Activated CD4-positive, alpha-beta T cell treated with anti-CD3 and anti-CD28 coated beads, Interleukin-2, amount 10 ng/mL, durations not matched to agents 7 days and 5 days (primary cell): ENCODE measurements at places on chromosomes 6 and 20. TPM values are rescaled to one million over a fixed set of nuclear protein-coding genes. Genes with fewer than 3 reads are reported as not detected.

- H3K27ac ChIP-seq: no peak overlapping the region
- H3K4me3 ChIP-seq: no peak overlapping the region
- DNase-seq: no peak
- H3K4me1 ChIP-seq: no peaks in the 10 kb centered on the region
- peaks cover 8% of the 10 kb centered on the region for H3K27me3 ChIP-seq
Observed at GRCh38 chr20:19706463-19706862, 51.6 kb upstream of the RIN2 start.

DNA sequence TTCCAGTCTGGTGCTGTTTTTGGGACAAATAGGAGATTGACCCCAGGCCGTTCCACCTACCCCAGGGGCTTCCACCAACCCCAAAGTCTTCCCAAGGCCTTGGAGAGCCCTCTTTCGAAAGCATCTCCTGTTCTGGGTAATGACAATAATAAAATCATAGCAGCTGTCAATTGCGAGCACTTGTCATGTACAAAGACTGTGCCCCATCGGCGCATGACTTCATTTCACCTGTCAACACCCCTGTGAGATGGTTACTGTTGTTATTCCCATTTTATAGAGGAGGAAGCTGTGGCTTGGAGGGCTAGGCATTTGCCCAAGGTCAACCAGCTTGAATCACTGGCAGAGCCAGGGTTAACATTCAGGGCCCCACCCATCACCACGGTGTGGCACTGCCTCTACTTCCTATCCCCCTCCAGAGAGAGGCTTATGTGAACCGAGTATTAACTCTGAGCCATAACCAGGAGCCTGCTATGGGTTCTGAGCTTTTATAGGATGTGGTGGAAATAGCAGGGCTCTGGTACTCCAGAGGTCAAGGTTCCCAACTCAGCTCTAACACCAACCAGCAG, 51.2 kb downstream of the HNF4A start:
- no peaks in the 10 kb centered on the region for H3K36me3 ChIP-seq
- H3K27ac ChIP-seq: peak overlapping the region; percentile 39
- H3K4me1 ChIP-seq: no peaks in the 10 kb centered on the region
- no peak for DNase-seq

AVP gene
- total RNA-seq: not detected

TMEM170B gene
- 0.81 TPM for total RNA-seq

GRCh38 chr20:1618479-1618878, 1.3 kb downstream of the SIRPB1 start:
- H3K27me3 ChIP-seq: no peaks in the 10 kb centered on the region
- H3K36me3 ChIP-seq: peaks cover 27% of the 10 kb centered on the region
- no peak overlapping the region for H3K27ac ChIP-seq
- H3K4me3 ChIP-seq: no peak overlapping the region
- peaks cover 49% of the 10 kb centered on the region for H3K4me1 ChIP-seq
- no peak for DNase-seq

MEI4 gene
- total RNA-seq: not detected

- H3K36me3 ChIP-seq: no peaks in the 10 kb centered on the region
- H3K4me3 ChIP-seq: no peak overlapping the region
- H3K27me3 ChIP-seq: peaks cover 9% of the 10 kb centered on the region
- DNase-seq: no peak
Observed at GRCh38 chr6:108793516-108794251, 54.5 kb upstream of the ARMC2 start.

DNA sequence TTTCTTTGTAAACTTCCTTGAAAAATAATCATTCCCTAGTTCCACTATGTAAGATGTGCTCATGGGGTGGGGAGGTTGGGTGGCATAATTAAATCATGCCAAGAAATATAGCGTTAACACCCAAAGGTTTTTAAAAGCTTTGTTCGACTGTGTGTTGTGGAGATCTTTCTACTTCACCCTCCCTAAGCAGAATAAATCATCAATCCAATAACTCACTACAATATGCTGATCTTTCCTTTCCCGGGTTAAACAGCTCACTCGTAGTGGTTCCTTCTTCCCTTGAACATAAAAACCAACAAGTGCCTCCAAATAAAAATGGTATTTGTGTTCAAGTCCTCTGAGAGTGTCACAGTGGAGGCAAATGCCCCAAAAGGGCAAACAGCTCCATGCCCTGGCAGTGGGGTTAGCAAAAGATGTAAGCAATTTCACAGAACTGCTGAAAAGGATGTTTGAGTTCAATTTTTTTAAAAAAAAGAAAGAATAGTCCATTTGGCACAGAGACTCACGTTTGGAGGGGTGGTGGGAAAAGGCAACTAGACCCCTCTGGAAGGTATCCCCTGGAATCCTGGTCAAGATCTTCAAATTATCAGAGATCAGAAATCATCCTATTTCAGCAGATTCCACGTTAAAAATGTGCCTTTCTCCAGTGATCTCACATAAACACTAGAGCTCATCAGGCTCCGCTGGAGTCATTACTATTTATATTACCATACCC, 99.1 kb downstream of the TFAP2A start:
- H3K4me3 ChIP-seq: no peak overlapping the region
- no peaks in the 10 kb centered on the region for H3K4me1 ChIP-seq
- H3K27ac ChIP-seq: no peak overlapping the region
- DNase-seq: no peak

CYP21A2 gene
- not detected for total RNA-seq

- H3K4me1 ChIP-seq: no peaks in the 10 kb centered on the region
- H3K36me3 ChIP-seq: no peaks in the 10 kb centered on the region
- no peak overlapping the region for H3K4me3 ChIP-seq
- DNase-seq: no peak
- no peak overlapping the region for H3K27ac ChIP-seq
Observed at GRCh38 chr6:140827593-140827992, 1305.1 kb upstream of the GJE1 start.

DNA sequence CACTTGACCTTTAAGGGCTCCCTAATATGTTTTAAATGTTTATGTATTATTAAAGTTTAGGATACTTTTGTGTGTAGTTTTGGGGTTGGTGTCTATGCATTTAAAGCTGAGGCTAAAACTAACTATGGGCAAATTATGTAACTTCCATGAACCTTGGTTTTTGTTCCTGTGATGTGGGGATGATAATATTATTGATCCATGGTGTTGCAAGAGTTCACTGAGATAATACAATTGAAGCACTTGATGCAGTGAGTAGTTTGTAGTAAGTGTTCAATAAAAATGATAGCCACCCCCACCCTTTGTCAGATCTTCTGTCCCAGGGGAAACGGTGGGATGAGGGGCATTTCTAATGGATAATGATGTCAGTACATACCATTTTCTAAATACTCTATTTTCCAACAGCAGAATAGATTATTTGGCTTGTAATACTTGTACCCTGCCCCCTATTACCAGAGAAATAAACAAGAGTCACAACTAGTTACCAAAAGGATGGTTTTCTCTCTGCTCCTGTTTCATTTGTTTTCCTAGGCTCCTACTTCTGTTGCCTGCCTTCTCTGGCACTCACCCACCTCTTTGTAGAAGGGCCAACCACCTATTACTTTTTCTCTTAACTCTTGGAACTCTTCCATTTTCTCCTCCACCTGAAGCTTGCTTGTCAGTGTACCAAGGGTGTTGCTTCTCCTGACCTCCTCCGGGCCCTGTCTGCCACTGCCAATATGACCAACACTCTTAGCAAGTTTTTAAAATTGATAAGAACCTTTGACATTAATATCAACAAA, 97.9 kb downstream of the RCAN2 start:
- DNase-seq: no peak
- H3K4me3 ChIP-seq: no peak overlapping the region
- H3K27ac ChIP-seq: no peak overlapping the region
- H3K4me1 ChIP-seq: no peaks in the 10 kb centered on the region

DNA sequence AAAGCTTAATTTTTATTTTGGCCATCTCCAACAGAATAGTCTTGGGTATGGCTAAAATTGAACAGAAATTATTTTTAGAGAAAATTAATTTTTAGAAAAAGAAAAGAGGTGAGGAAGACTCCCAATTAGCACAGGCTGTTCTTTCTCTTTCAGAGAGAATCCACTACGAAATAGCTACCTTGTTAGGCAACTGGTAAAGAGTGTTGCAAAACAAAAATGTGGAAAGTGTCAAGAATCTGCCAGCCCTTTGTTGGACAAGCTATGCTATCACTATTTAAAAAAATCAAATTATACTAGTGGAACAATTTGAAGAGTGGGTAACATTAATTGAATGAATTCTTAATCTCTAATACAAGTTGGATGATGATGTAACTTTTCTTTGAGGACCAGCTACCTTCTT, 19.2 kb upstream of the ZSCAN9 start:
- H3K27me3 ChIP-seq: peaks cover 70% of the 10 kb centered on the region
- no peak overlapping the region for H3K4me3 ChIP-seq
- H3K36me3 ChIP-seq: peaks cover 10% of the 10 kb centered on the region
- H3K27ac ChIP-seq: no peak overlapping the region

- H3K36me3 ChIP-seq: peaks cover 17% of the 10 kb centered on the region
- no peak overlapping the region for H3K27ac ChIP-seq
- H3K27me3 ChIP-seq: no peaks in the 10 kb centered on the region
- no peak for DNase-seq
- no peak overlapping the region for H3K4me3 ChIP-seq
- peaks cover 20% of the 10 kb centered on the region for H3K4me1 ChIP-seq
Observed at GRCh38 chr6:44105993-44106740, 21.1 kb downstream of the MRPL14 start.

DNA sequence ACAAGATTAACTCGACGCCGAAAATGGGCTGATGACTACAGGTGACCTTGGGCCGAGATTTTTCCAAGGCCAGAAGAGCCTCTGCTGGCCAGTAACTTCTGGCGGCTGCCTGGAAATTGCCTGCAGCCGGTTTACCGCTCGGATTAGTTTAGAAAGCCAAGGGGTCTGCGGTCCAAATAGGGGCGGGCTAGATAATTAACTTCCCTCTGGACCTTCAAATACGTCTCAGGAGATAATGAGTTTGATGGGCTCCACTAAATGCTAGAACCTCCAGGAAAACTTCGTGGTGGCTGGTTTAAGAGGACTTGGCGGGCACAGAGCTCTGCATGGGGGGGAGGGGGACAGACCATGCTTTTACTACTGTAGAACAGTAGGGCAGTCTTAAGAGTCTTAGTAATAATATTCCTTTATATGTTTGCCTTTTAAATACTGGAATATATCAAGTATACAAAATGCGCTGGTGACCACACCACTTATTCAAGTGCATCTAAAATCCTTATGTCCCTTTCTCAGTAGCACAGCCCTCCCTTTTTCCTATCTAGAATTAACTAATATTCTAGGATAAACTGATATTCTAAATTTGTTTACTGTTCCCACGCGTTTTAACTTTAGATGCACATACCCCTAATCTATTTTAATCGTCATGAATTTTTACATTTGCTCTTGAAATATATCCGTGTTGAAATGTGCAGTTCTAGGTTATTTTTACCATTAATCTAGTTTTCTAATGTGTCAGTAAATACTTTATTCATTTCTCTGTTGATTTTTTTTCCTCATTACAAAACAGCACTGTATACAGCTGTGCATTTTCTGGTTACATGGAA, 107.5 kb upstream of the PRSS16 start:
- peaks cover 60% of the 10 kb centered on the region for H3K4me1 ChIP-seq
- peak overlapping the region; percentile 99 for H3K27ac ChIP-seq
- no peaks in the 10 kb centered on the region for H3K27me3 ChIP-seq
- H3K36me3 ChIP-seq: peaks cover 34% of the 10 kb centered on the region

SAMD5 gene
- total RNA-seq: not detected

GRCh38 chr20:61816606-61817460, 248.8 kb downstream of the TAF4 start:
- no peaks in the 10 kb centered on the region for H3K27me3 ChIP-seq
- no peaks in the 10 kb centered on the region for H3K4me1 ChIP-seq
- H3K27ac ChIP-seq: no peak overlapping the region
- no peak overlapping the region for H3K4me3 ChIP-seq
- H3K36me3 ChIP-seq: no peaks in the 10 kb centered on the region

PLEKHG1 gene
- 2.8 TPM for total RNA-seq

- H3K4me3 ChIP-seq: peak overlapping the region; percentile 68
- H3K36me3 ChIP-seq: peaks cover 3% of the 10 kb centered on the region
- H3K4me1 ChIP-seq: peaks cover 9% of the 10 kb centered on the region
- H3K27ac ChIP-seq: peak overlapping the region; percentile 93
Observed at GRCh38 chr6:34393191-34393965, 909 bp upstream of the NUDT3 start.

CDSN gene
- total RNA-seq: not detected

- H3K36me3 ChIP-seq: no peaks in the 10 kb centered on the region
- no peak overlapping the region for H3K4me3 ChIP-seq
- no peak for DNase-seq
- H3K27me3 ChIP-seq: no peaks in the 10 kb centered on the region
- no peak overlapping the region for H3K27ac ChIP-seq
Observed at GRCh38 chr6:68059899-68060298, 575.2 kb upstream of the ADGRB3 start.

DNA sequence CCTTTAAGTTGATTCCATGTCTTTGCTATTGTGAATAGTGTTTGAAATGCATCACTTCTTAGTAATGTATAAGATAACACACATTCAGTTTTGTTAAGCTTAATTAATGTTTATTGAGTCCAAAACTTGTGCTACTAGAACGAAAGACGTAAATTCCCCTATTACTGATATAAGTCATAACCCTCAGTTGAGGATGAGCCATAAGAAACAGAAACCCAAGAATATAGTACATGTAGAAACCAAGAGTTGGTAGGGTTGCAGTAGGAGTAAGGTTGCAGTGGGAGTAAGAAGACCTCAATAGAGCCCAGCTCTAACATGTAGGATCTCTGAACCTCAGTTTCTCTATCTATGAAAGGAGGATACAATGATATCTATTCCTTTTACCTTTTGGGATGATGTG, 19.3 kb downstream of the CITED2 start:
- DNase-seq: no peak
- H3K36me3 ChIP-seq: peaks cover 1% of the 10 kb centered on the region

DNA sequence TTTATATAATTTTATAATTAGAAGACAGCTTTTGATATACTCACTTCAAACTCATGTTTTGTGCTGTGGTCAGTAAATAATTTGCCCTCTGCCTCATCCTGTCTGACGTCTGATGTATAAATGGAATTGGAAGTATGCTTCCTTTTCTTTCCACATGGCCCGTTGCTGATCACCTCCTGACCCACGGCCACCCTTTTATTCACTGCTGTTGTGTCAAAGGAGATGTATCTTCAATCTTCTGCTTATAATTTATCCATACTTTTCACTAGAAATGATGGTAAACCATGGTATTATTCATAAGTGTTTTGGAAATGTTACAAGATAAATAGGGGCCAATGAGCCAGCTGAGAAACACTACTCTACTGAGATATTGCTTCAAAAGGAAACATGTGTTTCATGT, 841.8 kb downstream of the PHF3 start:
- H3K27ac ChIP-seq: no peak overlapping the region
- H3K4me1 ChIP-seq: no peaks in the 10 kb centered on the region
- no peak for DNase-seq
- H3K4me3 ChIP-seq: no peak overlapping the region

DNA sequence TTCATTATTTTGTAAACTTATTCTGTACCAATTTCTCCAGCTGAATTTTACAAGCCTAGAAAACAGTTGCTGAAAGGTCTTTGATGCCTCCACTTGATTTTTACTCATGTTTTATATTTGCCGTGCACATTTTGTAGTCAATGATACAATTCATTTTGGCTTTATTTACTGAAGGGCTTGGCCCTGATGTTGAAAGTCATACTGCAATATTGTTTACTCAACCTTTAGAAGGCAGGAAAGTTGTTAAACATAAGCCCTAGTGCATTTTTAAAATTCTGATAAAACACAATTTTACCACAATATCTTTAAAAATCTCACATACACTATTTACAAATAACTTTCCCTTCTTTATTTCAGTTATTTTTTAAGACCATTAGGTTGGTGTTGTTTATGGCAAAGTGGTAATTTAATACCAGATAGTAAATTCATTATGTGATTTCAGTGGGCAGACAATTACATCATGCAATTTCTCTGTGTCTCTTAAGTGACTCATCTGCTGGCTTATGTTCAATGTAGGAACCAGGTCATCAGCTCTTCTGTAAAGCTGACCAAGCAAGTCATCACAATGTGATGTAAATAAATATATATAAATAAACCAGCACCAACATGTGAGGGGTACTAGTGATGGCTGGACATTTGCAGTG, 121.1 kb upstream of the SLC35B3 start:
- no peak overlapping the region for H3K4me3 ChIP-seq
- DNase-seq: no peak
- H3K36me3 ChIP-seq: no peaks in the 10 kb centered on the region

MOG gene
- total RNA-seq: not detected
